ENCODE measurements at places on chromosomes 12 and 14.

- no peak for DNase-seq
These were observed 145.0 kb downstream of the CAND1 start for GRCh38 chr12:67414011-67414715.

- no peak for DNase-seq
These were observed 3.4 kb upstream of the MYRFL start for GRCh38 chr12:69821456-69822159.

DNA sequence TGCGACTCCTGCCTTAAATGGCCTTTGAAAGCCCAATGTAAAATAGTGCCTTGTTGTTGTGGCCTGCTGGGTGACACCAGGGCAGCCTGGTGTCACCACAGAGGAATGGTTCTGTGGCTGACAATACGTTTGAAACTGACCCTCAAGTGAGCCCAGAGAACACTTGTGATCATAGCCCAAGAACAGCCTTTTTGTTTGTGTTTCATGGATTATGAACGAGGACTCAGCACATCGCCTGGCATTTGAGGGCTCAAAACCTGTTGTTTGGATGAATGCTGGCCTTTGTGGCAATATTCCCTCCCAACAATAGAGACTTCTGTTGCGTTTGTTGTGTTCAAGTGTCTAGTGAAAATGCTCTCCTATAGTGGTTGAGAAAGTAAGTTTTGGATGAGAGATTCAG is 48.5 kb downstream of the TSPAN9 start:
- no peak for DNase-seq

- DNase-seq = no peak
These were observed 821.9 kb downstream of the VRK1 start for GRCh38 chr14:97618917-97619690.

Data from suppressor macrophage (primary cell).